ENCODE measurements at places on chromosomes 12 and 14. TPM values are rescaled to one million over a fixed set of nuclear protein-coding genes. Genes with fewer than 3 reads are reported as not detected.

The OR4K2 gene
- total RNA-seq: not detected

The BATF gene
- 47.0 TPM for total RNA-seq

The FANCM gene
- total RNA-seq: 15.8 TPM

- H3K27ac ChIP-seq: no peak overlapping the region
- no peaks in the 10 kb centered on the region for H3K4me1 ChIP-seq
- no peak overlapping the region for H3K4me3 ChIP-seq
- no peak for DNase-seq
- peaks cover 52% of the 10 kb centered on the region for H3K36me3 ChIP-seq
- H3K27me3 ChIP-seq: no peaks in the 10 kb centered on the region
These were observed 84.5 kb upstream of the POC1B start for GRCh38 chr12:89610366-89610765.
